ENCODE measurements at places on chromosomes 7 and 10.

DNA sequence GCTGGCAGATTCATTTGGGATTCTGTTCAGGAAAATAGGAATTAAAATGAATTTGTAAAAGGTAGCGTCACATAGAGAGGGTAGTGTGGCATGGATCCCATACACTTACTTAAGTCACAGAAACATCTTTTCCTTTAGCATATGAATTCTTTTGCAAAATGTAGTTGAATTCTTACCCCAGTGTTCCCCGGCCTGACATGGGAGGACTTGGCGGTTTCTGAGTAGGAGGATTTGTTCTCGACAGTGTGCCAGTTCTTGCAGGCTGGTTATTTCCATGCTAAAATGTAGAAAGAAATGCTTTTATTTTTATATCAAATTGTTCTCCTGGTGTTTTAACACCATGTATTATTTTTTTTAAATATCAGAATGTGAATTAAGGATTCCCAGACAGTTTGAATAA is 72.6 kb downstream of the PDSS1 start:
- DNase-seq: no peak

GRCh38 chr7:114864278-114864677 is 57.6 kb upstream of the MDFIC start:
- no peak for DNase-seq

GRCh38 chr10:69179089-69179742 is 818 bp upstream of the SUPV3L1 start:
- DNase-seq: peak; percentile 45

- no peak for DNase-seq
These were observed 8.4 kb downstream of the DBNL start for GRCh38 chr7:44052771-44053365.

- DNase-seq: no peak
These were observed 32.8 kb upstream of the FAM20C start for GRCh38 chr7:159370-160270.

GRCh38 chr7:102944241-102944640 is 31.4 kb downstream of the LRRC17 start:
- no peak for DNase-seq

DNA sequence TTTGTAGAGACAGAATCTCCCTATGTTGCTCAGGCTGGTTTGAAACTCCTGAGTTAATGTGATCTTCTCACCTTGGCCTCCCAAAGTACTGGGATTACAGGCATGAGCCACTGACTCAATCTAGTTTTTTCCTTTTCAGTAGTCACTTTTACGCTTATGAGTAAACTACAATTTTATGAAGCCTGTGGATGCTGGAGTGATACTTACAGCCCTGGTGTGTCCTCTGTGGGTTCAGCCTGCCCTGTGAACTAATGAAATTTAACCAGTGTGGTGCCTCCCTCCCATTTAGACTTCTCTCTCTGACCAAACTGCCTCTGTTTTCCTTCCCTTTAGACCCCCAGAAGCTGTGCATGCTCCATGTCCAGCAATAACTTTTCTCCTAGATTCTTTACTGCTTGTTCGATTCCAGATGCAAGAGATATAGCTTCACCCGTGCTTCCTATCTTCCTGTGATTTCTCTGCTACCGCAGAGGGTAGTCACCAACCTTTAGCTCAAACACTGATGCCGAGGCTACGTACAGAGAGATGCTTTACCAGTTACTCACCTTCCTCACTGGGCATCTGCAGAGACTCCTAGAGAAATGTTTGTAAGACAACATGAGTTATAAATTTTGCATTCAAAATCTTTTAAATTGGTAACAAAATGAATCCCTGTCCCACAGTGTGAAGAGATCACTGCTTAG is 90.8 kb downstream of the KIAA1217 start:
- no peak for DNase-seq

DNA sequence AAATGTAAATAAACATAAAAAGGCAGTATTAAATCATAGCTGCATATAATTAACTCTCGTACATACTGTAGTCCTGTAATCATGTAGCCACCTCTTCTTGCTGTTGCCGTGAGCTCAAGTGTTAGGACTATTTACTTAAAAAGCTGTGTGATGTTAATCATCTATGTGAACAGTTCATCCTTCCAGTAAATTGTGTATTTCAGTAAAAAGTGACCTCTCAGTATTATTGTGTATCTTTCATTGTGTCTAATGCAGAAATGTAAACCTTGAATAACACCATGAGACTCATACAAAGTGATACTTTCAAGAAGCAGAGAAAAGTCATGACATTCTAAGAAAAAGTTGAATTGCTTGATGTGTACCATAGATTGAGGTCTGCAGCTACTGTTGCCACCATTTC is 38.0 kb downstream of the ADD3 start:
- no peak for DNase-seq

DNA sequence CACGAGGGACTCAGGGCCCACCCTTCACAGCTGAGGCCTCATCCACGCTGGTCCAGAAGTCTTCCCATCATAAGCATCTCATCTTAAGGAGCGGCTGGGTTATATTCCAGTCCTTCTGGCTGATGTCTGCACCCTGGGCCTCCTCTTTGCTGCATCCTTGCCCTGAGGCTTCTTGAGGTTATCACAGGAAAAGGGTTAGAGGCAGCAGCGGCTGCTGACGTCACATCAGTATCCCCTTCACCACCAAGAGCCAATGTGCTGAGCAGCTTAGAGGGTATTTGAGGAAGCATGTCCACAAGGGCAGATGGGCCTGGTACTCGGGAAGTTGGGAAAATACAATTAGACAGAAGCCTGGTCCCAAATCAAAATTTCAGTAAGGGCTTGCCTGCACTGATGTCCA is 125.1 kb downstream of the PLXNA4 start:
- DNase-seq: no peak

DNA sequence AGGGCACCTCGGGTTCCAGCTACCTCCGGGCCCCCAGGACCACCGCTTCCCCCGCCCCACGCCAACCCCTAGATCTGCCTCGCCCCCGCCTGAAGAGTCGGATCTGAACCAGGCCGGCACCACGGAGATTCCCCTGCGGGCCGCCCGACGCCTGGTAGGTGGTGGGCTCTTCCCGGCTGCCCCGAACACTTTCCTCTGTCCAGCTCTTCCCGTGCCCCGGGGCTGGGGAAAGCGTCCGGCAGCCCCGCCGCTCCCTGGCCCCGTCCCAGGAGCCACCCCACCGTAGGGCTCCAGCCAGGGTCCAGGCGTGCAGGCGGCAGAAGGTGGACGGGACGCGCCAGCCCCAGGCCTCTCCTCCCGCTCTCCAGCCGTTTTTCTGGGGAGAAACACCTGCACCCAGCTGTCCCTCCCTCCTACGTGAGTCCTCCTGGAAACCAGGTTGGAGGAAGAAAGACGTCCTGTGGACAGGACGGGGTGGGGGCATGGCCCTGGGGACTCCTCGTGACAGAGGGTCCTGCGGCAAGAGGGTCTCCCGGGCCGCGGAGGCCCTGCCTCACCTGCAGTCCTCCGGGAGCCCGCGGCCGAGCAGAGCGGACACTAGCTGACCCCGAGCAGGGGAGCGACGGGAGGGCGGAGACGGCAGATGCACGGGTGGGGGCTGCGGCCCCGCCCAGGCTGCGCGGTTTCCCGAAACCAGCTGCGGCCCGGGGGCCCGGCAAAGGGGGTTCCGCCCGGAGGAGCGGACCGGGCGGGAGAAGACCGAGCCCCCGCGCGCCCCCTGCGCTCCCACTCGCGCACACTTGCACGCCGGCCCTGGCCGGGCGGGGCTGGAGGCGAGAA is at the start of gene TMEM176B:
Gene TMEM176B, minus strand, starts transcription at position 624 of the 840 bp plus-strand sequence. CDS start 3,795 bp downstream, outside the sequence.
- peak; percentile 83 for DNase-seq

GRCh38 chr10:93397020-93397419 is 85.1 kb downstream of the MYOF start:
- DNase-seq: no peak

GRCh38 chr10:103784723-103785418 is 70.5 kb downstream of the SH3PXD2A start:
- DNase-seq: no peak

DNA sequence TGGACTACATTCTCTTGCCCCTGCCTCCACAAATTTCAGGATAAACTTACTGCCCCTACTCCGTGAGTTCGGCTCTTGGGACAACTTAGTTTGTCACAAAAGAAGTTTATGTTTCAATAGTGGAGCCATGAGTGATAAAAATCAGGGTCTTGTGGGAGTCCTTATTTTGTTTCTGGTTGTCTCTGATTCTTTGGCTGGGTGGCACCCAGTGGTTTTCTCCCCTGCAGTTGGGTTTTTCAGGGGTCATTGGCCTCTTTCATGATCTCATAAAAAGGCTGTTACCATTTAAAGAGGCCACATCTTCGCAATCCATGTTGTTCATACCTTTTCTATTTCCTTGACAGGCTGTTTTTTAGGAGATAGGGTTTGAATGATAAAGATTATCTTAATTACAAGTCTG is 5.5 kb downstream of the TET1 start:
- no peak for DNase-seq

DNA sequence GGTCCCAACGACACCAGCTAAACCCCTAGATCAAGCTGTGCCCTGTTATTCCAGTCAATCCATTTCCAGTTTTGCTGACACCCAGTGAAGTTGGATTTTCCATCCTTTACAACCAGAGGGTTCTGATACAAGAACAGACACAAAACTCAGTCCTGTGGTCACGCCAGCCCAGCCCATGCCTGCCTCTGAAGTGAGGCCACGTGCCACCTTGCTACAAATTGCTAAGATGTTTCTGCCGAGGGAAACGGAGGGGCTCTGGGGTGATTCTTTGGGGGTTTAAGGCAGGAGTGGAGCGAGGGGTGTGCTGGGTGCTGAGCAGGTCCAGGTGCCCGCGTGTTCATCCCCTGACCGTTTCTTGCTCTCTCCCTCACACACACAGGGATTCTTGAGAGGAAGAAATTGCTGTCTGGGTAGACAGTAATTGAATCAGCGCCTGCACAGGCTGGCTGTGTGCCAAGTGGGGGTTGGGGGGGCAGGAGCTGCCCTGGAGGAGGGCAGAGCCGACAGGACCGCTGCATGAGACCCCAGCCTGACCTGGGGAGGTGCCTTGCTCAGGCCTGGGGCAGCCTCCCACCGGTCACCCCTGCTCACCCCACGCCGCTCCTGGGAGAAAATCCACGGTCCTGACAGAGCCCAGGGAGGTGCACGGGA is 38.1 kb downstream of the ADAP1 start:
- DNase-seq: no peak

DNA sequence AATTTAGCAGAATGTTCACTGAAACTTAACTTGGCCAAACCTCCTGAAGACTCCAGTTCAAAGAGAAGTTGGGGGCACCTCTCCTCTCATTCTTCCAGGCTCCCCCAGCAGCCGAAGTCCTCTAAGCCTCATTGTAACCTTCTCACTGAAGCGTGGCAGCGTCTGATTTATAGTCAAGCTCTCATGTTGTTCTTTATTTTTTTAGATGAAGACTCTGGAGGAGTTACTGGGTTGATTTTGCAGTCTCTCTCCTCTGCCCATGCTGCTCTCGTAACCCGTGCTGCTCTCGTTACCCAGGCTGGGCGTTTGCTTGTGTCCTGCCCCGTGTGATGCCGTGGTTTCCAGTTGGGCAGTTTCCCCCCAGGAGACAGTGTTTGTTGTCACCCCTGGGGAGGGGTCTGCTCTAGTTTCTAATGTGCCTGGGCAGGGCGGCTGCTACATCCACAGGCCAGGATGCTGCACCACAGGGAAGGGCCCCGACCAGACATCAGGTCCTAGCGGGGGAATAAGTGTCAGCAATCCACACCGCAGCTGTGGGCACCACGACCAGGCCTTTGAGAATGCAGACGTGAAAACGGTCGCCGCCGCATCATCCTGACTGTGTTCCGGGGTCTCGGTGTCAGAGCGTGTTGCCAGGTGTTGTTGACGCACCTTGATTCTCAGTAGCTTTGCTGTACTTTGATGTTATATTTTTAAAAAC is 65.2 kb downstream of the WDR37 start:
- DNase-seq: no peak

DNA sequence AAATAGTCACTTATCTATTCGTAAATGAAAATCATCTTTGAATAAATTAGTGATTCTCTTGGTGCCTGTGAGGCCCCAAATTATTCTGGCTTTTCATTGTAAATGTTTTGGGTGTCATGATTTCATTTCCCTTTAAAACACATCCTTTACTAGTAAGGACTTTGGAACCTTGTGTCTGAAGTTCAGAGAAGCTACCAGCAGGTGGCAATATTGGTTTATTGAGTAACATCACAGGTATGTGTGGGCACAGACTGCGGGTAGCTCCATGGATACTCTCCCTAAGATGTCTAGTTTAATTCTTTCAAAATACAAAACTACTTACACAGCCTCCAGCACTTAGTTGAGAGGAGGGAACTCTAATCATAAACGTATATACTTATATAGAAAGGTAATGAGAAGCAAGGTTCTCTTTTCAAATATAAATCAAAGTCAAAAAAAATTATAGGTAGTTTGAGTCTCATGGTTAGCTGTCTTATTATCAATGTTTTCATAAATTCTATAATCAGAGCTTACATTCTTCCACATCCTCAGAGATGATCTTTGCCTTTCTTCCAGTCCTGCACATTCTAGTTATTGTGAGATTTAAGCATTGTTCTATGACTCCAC is 449.6 kb downstream of the GRM8 start:
- DNase-seq: peak; percentile 42

DNA sequence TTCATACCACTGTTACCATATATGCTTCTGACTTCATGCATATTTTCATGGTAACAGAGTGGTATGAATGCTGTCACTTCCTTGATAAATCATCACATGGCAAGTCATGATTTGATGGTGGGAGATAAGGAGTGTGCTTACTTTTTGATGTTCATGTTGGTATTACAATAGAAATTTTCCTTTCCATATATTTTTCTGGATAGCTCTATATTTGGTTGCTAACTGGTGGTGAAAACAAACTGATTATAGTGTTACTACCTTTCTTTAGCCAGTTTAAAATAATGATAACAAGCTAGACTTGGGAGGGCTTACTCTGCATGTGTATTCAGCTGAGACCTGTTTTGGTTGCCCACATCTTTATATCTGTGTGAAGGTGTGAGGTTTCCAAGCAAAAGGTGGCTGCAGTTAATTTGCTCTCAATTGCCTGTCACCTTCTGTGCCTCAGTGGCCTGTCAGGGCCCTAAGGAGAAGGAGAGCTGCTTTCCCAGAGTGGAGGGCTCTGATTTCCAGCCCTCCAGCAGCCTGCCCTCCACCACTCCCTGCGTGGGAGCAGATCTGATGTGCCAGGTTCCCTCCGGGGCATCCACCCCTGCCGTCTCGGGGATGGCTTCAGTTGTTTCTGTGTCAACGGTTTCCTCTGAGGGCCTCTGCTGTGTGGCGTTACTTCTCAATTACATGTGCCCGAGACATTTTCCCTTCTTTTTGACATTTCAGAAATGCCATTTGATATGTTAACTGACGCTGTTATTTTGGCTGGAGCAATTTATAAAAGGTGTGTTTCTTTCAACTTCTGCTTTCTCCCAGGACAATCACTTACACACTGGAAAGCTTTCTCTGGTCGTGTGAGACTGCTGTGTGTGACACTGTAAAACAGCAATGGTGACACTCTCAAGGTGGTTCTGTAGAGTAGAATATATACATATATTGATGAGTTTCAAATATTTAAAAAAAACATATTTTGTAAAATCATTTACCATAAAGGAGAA is 107.7 kb upstream of the KLF6 start:
- DNase-seq: no peak

DNA sequence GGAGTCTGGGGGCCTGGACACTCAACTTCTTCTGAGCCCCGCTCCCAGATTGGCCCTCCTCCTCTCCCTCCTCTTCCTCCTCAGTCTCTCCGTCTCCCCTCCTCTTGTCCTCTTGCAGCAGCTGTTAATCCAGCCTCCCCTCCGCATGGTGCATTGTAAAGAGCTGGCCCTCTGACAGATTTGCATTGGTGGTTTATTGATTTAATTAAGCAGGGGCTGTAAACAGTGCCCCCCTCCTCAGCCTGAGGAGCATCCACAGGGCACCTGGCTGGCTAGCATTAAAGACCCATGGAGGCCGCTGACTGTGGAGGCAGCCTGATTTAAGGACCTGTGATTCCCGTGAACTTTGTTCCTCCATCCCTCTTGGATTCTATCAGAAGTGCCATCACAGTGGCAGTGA is 28.9 kb upstream of the PCBD1 start:
- DNase-seq: no peak

Measured in NCI-H774 (cell line).